ENCODE measurements at places on chromosomes 11 and 22.

DNA sequence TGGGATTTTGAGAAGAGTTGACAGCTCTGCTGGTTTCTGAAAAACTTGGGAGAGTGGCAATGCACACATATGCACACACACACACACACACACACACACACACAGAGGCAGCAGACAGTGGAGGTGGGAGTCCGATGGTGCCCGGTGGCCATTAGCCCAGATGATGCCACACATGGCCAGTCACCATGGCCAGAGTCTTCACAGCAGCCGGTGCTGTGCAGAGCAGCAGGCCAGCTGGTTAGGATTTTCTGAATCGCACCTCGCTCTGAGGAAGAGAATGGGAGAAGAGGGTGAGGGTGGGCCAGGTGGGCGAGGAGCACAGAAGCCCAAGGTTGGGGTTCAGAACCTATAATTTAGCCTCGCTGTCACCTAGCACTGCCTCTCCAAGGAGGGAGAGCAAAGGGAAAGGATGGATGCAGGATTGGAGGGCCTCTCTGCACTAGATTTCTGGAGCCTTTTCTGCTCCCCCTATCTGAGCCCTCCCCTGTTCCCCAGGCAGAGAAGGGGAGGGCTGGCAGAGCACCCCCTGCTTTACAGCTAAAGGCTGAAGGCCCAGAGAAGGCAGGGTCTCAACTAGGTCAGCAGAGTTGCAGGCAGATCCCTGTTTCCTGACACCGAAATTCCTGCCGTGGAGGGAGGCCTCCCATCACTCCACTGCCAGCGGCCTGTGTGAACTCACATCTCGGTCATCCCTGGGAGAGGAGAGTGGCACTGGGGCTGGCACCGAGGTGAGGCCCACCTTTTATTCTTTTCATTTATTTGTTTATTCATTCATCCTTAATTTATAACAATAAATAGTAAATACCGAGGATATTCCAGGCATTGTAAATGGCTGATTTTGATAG lies 25.8 kb upstream of the FXYD6 start:
- DNase-seq, result no peak

GRCh38 chr11:45100339-45100738 lies 46.1 kb upstream of the PRDM11 start:
- no peak for DNase-seq

DNA sequence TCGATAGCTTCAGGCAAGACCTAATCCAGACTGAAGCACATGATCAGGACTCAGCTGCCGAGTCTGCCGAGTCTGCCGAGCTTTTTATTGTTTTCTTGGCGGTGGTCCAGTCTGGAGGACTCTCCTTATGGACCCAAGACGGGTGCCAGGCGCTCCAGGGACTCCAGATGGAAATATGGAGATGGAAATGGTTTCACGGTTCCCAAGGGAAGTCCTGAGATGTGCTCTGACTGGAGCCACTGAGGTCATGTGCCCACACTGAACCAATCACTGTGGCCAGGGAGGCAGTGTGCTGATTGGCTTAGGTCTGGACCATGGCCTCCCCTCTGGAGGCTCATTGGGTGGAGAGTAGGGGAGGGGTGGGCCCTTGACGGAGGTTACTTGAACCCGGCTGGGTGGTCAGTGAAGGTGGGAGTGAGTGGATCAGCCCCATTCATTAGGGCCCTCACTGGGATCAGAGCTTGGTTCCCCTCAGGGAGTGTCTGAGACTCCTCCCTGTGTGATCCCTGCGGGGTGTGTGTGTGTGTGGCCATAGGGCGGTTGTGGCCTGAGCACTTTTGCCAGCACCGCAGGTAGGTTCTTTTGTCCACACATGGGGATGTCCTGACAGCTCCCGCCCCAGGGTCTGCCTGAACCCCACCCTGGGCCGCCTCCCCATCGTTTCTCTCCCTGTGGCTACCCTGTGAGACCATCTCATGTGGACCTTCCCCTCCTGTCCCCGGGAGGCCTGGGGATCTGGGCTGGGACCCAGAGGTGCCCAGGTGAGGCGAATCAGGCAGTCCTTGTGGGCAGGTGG lies 14.0 kb downstream of the RPS6KA4 start:
- DNase-seq, result no peak

DNA sequence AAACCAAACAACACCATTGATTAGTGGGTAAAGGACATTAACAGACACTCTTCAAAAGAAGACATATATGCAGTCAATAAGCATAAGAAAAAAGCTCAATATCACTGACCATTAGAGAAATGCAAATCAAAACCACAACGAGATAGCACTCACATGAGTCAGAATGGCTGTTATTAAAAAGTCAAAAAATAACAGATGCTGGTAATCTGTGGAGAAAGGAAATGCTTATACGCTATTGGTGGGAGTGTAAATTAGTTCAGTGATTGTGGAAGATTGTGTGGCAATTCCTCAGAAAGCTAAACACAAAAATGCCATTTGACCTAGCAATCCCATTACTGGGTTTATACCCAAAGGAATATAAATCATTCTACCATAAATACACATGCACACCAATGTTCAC lies 182.6 kb downstream of the TRPC6 start:
- DNase-seq, result no peak

GRCh38 chr11:22633354-22633902 lies 7.8 kb upstream of the FANCF start:
- no peak for DNase-seq

DNA sequence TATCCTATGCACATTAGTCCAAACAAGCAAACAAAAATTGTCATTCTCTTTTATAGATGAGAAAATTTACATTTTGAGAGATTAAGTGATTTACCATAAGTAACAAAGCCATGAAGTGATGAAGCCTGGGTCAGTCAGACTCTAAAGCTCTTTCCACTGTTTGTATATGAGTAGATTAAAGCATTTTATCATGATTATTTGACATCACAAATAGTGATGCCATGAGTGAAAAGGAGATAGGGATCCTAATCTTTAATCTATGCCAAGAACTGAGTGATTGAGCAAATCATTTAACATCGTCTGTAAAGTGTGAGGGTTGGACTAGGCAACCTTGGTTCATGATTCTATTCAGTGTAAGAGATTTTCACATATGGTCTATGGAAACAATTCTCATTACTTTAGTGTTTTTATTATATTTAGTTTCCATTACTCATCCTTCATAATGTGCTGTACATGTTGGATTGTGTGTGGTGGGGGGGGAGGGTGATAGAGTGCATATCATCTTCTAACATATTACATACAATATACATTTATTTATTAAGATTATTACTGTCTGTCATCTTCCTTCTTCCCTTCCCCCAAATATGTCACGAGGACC lies 50.7 kb downstream of the ARHGEF12 start:
- no peak for DNase-seq

- DNase-seq, result no peak
Measured at GRCh38 chr11:15816260-15816871, 540.0 kb downstream of the SOX6 start.

- no peak for DNase-seq
Measured at GRCh38 chr11:88104408-88104807, 70.8 kb downstream of the RAB38 start.

DNA sequence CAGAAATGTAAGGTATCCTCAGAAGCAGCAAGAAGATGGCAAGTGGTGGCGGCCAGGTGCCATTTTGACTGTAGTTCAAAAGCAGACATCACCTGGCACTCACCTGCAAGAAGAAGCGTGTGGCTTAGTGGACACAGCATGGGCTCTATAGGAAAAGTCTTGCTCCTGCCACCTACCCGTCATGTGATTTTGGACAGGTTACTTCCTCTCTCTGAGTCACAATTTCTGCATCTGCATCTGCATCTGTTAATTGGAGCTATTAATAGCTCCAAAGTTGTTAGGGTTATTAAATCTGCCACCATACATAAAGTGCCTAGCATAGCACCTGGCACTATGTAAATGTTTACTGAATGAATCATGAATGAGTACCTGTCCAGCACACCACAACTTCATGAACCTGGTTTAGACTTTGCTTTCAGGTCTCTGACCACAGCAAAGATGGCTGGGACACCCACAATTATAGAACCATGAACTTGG lies 16.8 kb downstream of the RAB30 start:
- DNase-seq, result no peak

DNA sequence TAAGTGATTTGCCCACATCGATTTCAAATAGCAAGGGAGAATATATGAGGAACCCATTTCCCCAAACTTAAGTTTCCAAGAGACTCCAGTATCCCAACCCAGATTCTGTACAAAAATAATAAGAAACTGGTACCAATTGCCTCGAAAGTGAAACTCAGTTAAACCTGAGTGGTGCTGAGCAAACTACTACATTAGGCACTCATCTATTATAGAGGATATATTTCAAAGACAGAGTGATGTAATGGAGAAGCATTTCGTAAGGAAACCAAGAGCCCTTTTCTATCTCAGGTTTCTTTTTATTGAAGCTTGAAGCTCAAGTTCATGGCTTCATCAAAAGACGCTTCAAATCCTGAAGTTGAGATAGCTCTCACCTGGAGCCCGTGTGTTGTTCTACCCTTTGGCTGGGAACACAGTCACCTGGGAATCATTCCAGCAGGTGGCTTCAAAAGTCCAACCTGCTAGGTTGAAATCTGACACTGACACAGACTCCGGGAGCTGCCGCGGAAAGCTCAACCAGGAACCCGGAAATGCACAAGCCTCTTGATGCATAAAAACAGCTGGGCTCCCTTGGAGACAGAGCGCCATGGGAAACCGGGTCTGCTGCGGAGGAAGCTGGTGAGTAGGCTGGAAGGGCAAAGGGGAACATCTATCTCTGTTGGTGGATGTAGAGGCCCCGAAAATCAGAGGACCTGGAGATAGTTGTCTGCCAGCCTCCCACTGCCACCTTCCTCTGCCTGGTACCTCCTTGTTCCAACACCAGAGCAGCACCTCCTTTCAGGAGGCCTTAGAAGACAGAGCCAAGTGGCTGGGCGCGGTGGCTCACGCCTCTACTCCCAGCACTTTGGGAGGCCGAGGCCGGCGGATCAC lies at the start of gene C11orf52:
Gene C11orf52, plus strand, starts transcription at position 524 of the 867 bp plus-strand sequence. Its CDS starts 60 bp downstream, at position 584.
- peak; percentile 79 for DNase-seq

- DNase-seq, result no peak
Measured at GRCh38 chr11:14612694-14613093, 30.9 kb upstream of the PDE3B start.

DNA sequence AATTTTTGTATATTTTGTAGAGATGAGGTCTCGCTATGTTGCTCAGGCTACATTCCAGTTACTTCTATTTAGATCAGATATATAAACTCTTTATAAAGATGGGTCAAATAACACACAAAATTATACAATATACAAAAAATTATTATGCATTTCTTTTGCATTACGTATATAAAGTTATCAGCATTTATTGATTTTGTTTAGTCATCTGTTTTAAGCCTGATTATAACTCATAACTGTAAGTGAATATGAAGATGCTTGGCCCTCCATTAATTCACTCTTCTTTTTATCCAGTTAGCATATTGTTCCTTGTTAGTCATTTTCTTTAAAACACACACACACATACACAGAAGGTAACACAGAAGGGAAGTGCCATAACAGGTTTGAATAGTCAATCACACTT lies 14.5 kb downstream of the AQP11 start:
- DNase-seq, result no peak

GRCh38 chr11:24575392-24575791 lies 78.5 kb downstream of the LUZP2 start:
- DNase-seq, result no peak

GRCh38 chr22:18133452-18133851 lies 16.5 kb upstream of the USP18 start:
- no peak for DNase-seq

DNA sequence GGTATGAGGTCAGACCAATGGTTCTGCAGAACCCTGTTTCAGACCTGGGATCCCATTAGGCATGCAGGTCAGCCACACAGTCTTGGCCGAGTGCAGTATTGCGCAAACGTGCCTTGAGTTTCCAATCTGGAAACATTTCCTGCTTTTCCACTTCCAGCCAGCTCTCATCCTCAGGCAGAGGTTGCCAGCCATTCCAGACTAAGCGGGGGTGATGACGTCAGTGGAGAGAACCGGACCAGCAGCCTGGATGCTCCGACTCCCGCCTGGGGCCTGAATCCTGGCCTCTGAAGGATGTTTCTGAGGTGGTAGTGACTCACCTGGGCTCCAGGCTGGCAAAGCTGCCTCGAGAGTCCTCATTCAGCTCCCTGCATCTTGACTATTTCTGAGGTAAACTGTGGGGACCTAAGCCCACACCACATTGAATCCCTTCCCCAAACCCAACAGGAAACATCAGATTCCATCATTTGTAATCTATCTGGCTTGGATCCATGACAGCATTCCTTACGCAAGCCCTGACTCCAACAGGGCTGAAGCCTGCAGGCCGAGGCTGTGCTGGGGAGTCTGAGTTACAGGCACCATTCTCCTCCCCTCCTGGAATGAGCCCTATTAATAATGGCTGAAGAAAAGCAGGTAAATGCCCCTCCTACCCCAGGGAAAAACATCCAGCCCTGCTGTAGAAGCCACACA lies 83.0 kb downstream of the ABTB2 start:
- peak; percentile 92 for DNase-seq

DNA sequence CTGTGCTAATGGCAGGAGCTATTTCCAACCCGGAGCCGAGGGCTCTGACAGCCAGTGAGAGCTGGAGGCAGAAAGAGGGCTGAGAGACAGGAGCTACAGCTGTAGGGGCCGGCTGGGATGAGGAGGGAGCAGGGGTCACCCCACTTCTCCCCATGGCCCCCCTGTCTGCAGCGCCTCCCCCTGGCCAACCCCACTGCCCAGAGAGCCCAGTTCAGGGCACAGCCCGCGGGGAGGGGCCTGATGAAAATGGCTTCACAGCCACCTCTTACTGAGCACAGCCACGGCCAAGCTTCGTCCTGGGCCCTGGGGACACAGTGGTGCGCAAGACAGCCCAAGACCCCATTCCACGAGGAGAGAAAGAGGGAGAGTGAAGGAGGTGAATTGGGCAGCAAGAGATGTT lies 27.9 kb downstream of the RPL3 start:
- no peak for DNase-seq

DNA sequence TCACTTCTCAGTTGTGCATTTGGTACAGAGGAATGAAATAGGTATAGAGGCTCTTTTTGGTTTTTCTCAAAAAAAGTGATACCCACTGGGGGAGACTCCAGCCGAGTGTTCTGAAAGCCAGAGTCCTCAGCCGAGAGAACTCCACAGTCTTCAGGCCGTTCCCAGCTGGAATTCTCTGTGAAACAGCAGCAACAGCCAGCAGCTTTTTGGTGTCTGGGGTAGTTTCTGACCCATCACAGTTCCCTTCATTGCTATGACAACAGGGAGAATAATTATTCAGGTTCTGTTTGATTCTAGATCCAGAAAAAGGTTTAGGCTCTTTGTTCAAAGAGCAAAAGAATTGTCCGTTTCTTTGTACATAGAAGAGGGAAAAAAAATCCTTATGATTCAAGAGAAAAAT lies 84.6 kb downstream of the C22orf31 start:
- DNase-seq, result no peak
